ENCODE measurements at places on chromosomes 12 and 14.

- no peak for DNase-seq
Measured at GRCh38 chr12:6280672-6281071, 29.8 kb upstream of the PLEKHG6 start.

DNA sequence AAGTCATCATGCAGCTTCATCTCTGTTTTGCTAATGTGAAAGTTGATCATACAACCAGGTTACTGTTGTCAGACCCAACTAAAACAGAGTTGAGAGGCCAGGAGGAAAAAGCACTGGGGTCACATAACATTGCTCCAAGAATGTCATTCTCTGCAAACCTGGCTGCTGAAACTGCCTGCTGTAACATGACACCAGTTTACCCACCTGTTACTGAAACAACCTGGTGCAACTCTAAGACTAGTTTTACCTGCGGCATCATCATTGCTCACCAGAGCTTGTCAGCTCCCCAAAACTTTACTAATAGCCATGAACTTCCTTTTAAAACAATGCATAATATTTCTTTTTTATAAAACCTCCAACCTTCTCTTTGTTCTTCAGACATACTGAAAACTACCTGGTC lies 30.7 kb upstream of the DEGS2 start:
- DNase-seq, result no peak

DNA sequence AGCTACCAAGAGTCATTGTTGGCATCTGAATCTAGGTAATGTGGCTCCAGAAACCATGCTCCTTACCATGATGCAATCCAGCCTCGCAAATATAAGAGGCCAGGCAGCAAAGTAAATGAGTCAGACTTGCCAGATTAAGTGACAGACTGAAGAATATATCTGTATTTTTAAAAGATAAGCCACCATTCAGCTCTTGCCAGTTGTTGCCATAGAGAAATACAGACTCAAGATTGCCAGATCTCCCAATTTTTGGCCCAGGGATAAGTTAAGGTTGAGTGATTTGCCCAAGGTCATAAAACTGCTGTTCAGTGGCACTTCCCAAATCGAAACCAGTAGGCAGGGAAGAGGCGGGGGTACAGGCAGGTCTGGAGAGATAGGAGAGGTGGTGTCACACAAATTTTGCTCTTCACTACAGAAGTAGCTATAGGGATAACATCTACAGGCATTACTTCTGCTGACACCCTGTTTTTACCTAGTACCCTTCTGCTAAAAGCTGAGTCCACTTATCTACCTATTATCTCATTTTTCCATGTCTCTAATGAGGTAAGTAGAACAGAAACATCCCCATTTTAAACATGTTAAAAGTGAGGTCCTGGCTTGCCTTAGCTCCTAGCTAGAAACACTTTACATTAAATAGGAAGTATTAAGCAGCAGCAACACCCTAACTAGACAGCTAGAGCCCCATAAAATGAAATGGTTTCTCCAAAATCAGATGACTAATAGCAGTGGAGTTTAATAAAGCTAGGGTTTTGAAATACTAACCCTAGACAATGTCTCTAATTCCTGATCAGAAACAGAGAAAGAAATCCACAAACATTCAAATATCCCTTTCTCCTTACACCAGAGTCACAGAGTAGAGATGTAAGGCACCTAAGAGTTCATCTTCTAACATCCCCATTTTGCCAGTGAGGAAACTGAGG lies 19.5 kb downstream of the DCAF5 start:
- DNase-seq, result no peak

GRCh38 chr14:54689928-54690327 lies 123.0 kb downstream of the SAMD4A start:
- DNase-seq, result no peak

DNA sequence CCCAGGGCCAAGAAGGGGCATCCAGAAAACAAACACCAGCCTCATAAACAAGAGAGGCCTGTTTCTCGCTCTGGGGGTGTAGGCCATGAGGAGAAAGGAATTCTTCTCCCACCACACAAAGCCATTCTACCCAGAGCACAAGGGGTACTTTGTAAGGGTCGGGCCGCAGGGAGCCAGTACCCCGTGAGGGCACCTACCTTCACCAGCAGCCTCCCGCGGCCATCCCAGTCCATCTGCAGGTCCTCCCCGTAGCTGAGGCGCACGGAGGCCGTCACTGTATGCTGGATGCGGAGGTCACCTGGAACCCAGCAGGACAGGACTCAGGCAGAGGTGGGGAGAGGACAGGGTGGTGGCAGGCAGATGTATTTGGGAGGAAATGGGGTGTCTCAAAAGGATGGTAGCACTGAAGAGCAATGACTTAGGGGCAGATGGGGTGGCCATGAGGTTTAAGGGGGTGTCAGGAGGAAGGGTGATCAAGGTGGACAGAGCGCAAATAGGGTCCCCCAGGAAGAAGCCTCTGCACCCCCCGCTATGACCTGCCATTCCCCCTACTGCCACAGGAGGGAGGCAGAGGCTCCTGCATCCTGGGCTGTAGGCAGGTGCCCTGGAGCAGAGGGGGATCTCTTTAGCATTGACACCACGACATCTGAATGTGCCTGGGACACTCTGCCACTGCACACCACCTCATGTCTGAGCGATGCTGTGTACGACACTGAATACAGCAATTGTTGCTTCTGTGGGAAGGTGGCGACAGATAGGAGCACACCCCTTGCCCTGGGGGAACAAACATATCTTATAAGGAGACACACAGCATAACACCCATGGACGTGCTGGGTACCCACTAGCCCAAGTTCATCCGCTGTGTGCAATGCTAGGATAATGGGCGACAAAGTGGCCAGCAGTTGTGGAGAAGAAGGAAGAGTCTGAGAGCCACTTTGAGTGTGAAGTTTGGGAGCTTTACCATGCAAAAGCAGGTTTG lies 61.4 kb downstream of the VWF start:
- no peak for DNase-seq

DNA sequence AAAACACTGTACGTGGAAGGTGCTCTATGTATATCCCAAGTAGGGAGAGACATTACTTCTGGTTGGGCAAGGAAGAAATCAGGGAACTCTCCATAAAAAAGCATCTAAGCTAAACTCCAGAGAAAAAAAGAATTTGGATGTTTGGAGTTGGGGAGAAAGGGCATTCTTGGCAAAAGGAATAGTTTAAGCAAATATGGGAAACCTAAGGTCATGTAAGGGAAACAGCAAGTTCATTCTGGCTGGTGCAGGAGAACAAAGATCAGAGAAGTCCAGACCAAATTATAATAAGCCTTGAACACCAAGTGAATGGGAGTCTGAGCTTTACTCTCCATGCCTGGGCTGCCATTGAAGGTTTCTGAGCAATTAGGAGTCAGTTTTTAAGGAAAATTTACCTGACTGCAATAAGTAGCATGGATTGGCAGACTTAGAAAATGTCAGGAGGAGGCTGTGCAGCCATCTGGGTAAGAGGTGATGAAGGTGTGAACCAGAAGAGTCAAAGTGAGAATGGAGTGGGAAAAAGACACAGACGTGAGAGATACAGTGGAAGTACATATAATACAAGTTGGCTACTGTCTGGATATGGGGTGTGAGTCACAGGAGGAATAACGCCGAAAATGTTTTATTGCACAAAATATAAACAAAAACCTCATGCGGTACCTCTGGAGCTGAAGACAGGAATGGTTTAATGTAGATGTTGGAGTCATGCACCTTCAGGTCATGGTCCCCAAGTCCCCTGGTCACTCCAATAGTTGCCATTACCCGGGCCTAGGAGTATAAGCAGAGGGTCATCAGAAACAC lies 222.6 kb downstream of the MON2 start:
- no peak for DNase-seq

DNA sequence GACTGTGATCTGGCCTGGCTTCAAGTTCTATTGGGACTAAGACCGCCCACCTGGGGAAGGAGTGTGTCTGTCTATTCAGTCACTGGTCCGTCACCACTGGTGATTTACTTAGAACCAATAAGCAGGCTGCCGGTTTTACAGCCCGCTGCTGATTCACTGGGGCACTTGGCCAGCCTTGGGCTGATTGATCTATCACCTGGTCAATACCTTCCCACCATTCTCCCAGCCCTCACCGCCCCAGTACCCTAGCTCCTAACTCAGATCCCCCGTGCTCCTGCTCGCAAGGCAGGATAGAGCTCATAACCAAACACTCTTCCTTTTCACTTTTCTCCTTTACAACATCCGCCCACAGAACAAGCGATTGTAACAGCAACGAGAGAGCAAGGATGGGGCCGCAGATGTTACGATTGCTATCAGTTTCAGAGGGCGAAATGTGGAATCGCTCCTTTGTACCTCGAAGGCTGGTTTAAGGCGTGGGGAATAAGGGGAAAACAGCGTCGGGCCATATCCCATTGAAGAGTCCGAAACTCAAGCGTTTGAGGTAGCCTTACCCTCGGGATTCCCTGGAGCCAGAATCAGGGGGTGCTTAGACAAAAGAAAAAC lies 672 bp downstream of the RDH11 start:
- no peak for DNase-seq

Data from C1 segment of cervical spinal cord (tissue), 14 donors.